ENCODE measurements at places on chromosomes 16 and 17. TPM values are rescaled to one million over a fixed set of nuclear protein-coding genes. Genes with fewer than 3 reads are reported as not detected.

GRCh38 chr17:35616536-35616935 lies 29.4 kb downstream of the AP2B1 start:
- no peak for DNase-seq

GRCh38 chr16:4323845-4324488 lies 8.1 kb downstream of the GLIS2 start:
- DNase-seq: no peak

GRCh38 chr16:79826732-79827475 lies 226.4 kb upstream of the MAF start:
- DNase-seq: no peak

GRCh38 chr16:86395477-86395876 lies 114.8 kb upstream of the FOXF1 start:
- no peak for DNase-seq

GRCh38 chr17:38601539-38602351 lies 4.0 kb downstream of the SRCIN1 start:
- no peak for DNase-seq

DNA sequence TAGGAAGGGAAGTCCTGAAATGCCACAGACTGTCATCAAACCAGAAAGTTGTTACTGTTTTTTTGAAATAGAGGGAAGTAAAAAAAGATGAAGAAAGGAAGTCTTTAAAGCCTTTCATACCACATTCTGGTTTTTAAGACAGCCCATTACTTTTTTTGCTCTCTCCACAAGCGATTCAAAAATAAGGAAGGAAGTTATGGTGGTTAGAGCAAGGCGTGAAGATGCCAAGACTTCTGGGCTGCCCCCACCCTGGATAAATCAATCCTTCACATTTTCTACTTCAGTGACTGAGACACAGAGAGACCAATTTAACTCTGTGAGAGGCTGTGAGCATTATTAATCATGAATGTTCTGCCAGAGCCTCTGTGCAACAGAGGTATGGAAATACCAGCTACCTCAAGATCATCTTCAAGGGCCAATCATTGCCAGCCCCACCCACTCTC lies 82.3 kb upstream of the BCAR1 start:
- DNase-seq: no peak

DNA sequence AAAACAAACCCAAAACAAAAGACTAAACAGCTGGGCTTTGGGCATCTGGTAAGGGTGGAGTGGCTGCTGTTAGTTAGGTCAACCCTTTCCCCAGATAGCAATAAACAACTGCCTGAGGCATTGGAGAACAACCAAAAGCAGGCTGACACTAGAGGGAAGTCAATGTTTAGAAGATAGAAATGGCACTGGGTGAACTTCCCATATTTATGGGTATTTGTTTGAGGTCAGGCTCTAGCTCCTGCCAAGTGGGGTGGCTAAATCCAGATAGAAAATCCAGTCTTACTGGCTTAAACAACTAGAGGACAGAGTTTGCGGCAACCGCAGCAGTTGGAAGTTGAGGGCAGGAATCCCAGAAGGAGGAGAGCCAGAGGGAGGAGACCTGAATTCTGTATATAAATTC lies 79.4 kb downstream of the SDK2 start:
- DNase-seq: no peak

GRCh38 chr17:40602445-40603443 lies 37.5 kb upstream of the CCR7 start:
- no peak for DNase-seq

GRCh38 chr16:68046106-68046505 lies 23.0 kb downstream of the DUS2 start:
- DNase-seq: no peak

DNA sequence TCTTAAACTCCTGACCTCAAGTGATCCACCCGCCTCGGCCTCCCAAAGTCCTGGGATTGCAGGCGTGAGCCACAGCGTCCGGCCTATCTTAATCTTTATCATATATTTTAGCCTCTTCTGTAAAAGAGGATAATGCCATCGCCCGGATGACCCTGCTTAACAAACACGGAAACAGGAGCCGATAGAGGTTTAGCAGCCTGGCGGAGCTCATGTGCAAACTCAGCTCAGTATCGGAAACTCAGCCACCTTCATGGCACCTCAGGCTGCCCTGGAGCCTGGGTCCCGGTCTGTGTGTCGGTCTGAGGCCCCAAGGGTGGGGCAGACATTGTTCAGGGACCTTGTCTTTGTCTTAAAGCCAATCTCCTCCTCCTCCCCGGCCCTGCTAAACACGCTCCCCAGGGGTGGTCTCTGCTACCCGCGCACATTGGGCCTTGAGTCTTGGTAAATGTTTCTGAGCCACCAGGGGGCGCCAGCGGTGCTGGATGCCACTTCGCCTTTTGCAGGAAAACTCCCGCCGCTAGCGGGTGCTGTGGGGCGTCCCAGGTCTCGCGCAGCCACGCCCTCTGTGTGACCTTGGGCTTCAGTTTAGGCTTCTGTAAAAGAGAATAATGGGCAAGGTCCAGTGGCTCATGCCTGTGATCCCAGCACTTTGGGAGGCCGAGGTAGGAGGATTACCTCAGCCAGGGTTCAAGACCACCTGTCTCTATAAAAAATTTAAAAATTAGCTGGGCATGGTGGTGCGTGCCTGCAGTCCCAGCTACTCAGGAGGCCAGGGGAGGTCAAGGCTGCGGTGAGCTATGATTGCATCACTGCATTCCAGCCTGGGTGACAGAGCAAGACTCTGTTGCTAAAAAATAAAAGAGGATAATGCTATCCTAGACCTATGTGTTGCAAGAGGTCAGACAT lies 2.7 kb downstream of the CETP start:
- DNase-seq: peak; percentile 88

DNA sequence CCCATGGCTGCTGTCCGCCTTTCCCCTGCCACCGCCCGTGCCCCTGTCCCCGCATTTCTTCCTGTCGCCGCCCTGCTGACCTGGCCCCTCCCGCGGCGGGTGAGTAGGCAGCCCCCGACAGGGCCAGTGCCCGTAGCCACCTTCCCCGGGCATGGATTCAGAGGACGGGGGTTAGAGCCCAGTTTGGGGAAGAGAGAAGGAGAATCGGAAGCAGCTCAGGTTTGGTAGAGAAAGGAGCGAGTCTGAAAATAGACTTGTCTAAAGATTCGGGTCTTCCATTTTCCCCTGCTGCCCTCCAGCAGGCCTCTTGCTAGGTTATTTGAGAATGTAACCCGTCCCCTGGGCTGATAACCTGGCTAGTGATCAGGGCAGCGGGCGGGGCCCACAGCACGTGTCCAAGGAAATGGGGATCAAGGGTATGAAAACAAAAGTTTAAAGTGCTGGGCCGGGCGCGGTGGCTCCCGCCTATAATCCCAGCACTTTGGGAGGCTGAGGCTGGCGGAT lies 7.9 kb upstream of the CLDN9 start:
- no peak for DNase-seq

DNA sequence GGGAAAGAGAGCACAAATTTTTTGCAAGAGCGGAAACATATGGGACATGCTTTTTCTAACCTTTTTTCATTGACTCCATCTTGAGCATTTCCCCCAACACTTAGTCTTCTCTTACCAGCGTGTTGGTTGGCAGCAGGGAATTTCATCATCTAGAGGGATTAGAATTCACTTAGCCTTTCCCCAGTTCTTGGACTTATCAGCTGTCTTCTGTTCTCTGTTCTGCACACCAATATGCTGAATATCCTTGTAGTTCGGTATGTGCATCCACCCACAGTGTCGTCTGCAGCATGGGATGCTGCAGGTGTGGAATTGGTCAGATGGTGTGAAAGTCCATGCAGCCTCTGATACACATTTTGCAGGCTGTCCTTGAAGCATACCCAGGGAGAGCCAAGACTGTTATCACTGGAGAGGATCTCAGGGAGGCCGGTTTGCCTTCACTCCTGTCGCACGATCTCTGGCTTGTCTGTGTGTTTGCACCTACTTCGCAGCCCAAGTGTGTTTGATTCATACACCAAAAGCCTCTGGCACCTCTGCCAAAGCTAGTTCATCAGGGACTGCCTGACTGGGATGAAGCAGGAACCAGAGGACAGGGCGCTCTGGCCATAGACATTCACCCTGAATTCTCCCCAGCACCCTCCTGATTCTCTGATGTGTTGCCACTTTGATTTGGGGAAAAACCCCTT lies 93.3 kb downstream of the SOCS1 start:
- no peak for DNase-seq

DNA sequence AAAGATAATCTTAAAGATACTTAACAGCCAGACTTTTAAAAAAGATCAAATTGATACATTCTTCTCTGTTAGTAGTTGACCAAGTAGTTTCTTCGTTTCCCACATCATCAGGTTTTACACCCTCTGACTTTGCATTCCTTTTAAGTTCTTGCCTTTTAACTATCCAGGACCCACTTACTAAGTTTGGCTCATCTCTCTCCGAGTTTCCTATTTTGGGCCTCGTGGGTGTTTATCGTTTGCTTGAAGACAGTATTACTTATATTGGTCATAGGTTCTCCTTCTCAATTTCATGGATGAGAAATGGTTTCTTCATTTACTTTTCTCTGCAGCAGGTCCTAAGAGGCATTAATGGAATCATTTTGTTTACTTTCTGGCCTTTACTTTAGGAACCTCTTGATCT lies 43.2 kb downstream of the RPA1 start:
- DNase-seq: no peak

DNA sequence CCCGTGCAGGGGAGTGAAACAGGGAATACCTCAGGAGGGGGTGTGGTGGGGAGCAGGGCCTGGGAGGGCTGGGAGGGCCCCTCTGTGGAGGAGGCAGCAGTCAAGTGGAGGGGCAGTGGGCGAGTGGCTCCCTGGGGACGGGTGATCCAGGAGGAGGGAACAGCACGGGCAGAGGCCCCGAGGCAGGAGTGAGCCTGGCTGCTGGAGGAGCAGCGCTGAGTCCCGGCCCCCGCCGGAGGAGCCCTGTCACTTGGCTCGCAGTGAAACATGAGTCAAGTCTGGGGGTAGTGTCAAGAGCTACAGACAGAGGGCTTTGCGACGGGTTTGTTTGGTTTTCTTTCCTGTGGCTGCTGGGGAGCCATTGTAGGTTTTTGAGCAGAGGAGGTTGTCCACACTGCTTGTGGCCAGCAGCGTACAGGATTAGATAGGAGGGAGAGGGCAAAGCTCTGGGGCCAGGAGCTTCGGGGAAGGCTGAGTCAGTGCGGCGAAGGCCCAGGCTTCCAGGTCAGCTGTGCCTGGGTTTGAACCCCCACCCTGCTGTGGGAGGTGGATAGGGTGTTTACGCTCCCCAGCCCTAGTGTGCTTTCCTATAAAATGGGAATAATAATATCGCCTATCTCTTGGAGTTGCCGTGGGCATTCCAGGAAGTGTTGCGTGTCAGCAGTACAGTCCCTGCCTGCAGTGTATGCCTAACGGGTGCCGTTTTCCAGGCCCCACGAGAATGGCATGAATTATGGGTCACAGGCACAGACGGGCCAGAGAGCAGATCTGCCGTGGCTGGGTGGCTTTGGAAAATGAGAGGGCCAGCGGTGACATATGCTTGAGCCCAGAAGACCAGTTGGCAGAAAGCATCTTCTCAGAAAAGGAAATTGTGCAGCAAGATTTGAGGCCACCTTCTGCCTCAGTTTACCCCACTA lies 115.9 kb upstream of the CIBAR2 start:
- DNase-seq: no peak

- DNase-seq: no peak
Measured at GRCh38 chr17:77424585-77425344, 284.0 kb downstream of the SEC14L1 start.

- peak; percentile 89 for DNase-seq
Measured at GRCh38 chr16:8958344-8959167, 5.2 kb downstream of the USP7 start.

DNA sequence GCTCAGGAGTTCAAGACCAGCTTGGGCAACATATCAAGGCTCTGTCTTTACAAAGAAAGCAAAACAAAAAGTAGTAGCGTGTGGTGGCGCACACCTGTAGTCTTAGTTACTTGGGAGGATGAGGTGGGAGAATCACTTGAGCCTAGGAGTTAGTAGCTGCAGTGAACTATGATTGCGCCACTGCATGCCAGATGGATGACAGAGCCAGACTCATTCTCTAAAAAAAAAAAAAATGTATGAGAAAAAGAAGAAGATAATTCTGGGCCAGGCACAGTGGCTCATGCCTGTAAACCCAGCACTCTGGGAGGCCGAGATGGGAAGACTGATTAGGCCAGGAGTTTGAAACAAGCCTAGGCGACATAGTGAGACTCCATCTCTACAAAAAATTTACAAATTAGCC lies 28.5 kb downstream of the STAT5B start:
- DNase-seq: peak; percentile 83

- no peak for DNase-seq
Measured at GRCh38 chr16:84207251-84207650, 16.3 kb downstream of the ADAD2 start.

- peak; percentile 35 for DNase-seq
Measured at GRCh38 chr16:67719778-67720144, 645 bp upstream of the GFOD2 start.

DNA sequence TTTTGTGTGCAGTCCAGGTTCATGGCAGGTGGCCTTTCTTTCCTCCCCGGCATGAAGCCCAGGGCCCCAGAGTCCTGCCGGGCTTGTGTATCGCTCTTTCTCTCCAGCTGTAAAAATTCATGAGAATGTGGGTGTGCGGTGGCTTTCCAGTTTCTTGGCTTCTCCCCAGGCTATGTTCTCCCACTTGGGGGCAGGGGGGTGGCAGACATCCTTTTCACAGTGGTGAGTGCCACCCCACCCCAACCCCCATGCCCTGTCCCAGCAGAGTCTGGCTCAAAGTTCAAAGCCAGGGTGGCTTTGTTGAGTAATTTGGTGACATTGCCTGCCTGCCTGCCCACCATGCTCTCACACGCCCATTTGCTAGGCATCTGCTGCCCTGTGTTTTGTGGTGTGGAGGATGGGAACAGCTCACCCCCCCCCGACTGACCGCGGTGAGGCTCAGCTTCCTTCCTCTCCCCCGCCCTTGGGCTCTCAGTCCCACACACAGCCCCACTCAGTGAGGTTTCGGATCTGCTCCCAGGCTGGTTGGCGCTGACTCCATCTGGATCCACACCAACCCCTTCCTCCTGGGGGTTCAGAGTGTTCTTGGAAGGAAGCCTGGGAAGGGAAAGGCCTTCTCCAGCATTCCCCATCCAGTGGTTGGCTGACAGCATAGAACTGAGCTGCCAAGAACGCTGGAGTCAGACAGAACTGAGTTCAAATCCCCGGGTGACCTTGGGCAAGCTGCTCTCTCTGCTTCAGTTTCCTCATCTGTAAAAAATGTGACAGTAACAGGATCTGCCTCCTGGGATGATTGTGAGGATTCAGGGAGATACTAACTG lies 36.0 kb downstream of the CHD9 start:
- peak; percentile 95 for DNase-seq

Gene ESRP2
- total RNA-seq: 0.30 TPM

Gene CES3
- 0.53 TPM for total RNA-seq

Gene ATP2A1
- total RNA-seq: not detected

Gene KRTAP2-3
- 6.2 TPM for total RNA-seq

Gene GLIS2
- 2.8 TPM for total RNA-seq

Gene SLC5A10
- not detected for total RNA-seq

Gene HBA1
- not detected for total RNA-seq

Gene SNRNP25
- 43.3 TPM for total RNA-seq

Gene HOXB13
- 0.13 TPM for total RNA-seq

Gene GRB7
- not detected for total RNA-seq

Gene DCUN1D3
- 10.6 TPM for total RNA-seq
